Hematopoietic multipotent progenitor cell treated with erythropoietin and hydrocortisone succinate and interleukin-3 and kit ligand, for 15 days (in vitro differentiated cells): ENCODE measurements at places on chromosomes 13 and 19.

- DNase-seq, result no peak
Measured at GRCh38 chr19:46043519-46043918, 2.7 kb upstream of the IGFL4 start.

- DNase-seq, result no peak
Measured at GRCh38 chr19:6060600-6061375, 49.5 kb downstream of the RFX2 start.

DNA sequence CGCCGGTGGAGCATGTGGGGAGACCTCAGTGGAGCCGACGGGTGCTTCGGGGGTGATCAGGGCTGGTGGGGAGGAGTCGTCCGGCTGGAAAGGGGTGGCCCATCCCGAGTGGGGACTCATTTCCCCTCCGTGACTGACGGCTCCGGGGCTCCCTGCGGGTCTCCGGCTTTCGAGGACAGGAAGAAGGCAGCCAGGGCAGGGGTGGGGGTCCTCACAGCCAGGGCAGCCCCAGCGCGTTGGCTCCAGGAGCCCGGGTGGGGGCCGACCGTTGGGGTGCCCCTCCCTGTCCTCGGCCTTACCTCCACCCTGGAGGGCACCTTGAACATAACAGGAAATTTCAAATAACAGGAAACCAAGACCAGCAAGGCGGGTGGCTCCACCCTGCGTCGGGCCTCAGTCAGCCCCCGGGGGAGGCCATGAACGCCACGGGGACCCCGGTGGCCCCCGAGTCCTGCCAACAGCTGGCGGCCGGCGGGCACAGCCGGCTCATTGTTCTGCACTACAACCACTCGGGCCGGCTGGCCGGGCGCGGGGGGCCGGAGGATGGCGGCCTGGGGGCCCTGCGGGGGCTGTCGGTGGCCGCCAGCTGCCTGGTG, at the start of gene S1PR4:
Gene S1PR4 (plus strand): TSS at position 393 of the 596 bp plus-strand sequence. CDS start 24 bp downstream, at position 417.
- DNase-seq, result peak; percentile 32

GRCh38 chr19:55467236-55468053, 2.9 kb upstream of the C19orf85 start:
- DNase-seq, result peak; percentile 78
